Urinary bladder (tissue), 4 donors: ENCODE measurements at places on chromosomes 7 and 10. TPM values are rescaled to one million over a fixed set of nuclear protein-coding genes. Genes with fewer than 3 reads are reported as not detected.

Gene MSANTD7
- total RNA-seq: 17.3 TPM

DNA sequence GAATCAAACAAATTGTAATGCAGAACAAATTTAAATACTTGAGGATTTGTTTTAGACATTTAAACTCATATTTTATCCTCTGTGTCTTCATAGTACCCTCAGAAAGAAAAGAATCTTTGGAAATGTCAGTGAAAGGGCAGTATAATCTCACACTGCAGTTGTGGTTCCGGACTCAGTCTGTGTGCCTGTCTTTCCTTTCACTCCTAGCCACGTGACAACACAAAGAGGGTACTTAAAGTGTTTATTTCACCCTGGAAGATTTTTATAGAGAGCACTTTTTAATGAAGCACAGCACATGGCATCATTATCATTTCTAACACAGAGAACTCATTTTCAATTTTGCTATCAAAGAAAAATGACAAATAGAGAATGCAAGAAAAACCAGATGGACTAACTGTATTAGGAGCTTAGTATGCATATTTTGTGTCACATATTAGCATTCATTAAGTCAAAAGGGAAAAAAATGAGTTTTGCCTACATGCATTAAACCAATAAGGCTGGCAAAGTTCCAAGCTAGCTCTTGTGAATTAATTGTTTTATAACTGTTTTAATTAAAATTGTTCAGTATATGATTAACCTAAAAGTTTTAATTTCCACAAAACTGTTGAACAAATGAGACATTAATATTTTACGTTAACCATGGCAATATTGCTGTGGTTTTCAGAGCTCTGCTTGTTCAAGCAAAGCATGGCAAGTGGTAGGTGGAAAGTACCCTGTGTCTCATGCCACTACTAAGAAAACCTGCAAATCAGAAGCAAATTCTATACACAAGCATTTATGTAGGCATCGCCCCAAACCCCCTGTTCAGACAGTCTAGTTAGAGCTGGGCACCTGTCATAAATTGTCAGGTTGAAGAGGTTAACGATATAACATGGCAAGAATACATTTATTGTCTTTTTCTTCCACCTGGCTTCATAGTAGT, 65.9 kb downstream of the AUTS2 start:
- no peak for DNase-seq

DNA sequence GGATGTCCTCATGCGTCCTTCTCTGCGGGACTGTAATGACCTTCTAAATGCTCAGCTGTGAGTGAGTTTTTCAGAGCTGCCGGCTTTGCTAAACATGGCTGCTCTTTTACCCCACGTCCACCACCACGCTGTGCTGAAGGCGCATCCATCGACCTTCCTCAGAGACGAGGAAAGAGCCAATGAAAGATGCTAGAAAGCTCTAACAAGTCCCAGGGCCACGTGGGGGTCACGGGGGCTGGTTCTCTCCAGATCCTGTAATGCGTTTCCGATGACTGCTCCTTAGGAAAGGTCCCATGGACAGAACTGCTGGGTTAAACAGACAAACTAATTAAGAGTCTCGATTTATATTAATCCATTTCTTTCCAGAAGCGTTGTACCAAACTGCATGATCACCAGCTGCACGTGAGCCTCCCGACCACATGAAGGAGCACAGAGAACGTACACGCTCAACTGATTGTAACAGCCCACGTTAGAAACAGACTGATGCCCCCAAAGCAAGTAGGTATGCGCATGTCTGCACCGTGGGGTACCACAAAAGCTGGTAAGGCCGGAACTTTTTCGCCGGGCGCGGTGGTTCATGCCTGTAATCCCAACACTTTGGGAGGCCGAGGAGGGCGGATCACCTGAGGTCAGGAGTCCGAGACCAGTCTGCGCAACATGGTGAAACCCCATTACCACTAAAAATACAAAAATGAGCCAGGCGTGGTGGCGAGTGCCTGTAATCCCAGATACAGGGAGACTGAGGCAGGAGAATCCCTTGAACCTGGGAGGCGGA, 109.6 kb downstream of the TCERG1L start:
- no peak for DNase-seq

GRCh38 chr7:129882531-129882930, 70.2 kb downstream of the UBE2H start:
- no peak for DNase-seq

DNA sequence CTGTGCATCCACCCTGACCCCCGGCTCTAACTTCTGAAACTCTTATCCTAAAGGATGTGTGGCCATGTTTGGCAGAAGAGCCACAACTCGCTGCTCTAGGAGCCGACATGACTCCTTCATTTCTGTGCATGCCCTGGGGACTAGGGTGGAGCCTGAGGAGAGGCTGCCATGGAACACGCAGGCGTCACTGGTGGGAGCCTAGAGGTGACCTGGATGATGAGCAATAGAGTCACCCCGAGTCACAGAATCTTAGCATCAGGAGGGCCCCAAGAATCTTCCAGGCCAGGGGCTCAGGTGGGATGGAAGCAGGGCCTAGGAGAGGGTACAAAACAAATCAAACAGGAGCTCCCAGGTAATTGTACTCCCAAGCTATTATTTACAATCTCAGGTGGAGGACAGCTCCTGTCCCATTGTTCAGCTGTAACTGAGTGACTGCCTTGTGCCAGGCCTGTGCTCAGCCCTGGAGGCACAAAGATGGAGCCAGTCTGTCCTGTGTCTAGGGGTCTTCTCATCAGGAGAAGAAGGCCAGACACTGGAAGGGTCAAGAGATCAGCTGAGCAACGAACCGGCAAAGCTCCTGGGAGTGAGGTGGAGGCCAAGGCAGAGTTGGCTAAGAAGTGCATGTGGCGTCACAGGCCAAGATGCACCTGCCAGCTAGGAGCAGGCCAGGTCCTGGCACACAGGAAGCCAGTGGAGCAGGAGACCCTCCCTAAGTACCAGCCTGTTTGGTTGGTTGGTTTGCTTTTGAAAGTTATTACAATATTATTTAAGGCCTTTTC, 5.8 kb upstream of the ZNF22 start:
- no peak for DNase-seq
